ENCODE measurements at places on chromosomes 13 and 19.

GRCh38 chr13:79307433-79307861 lies 98.6 kb downstream of the RBM26 start:
- no peak for DNase-seq

GRCh38 chr19:8610041-8610935 lies at the start of gene ADAMTS10:
Gene ADAMTS10, minus strand, starts transcription at chr19:8610715. Its CDS starts 5,005 bp downstream, at chr19:8605710.
- peak; percentile 50 for DNase-seq

GRCh38 chr19:53908935-53909415 lies at the start of gene CACNG7:
Gene CACNG7, plus strand, starts transcription at chr19:53909278. Its CDS starts 3,554 bp downstream, at chr19:53912832.
- DNase-seq: no peak

- no peak for DNase-seq
These were observed at the start of gene ZNF560 for GRCh38 chr19:9498183-9498902. Gene ZNF560, minus strand, starts transcription at chr19:9498616. Its CDS starts 23,303 bp downstream, at chr19:9475313.

DNA sequence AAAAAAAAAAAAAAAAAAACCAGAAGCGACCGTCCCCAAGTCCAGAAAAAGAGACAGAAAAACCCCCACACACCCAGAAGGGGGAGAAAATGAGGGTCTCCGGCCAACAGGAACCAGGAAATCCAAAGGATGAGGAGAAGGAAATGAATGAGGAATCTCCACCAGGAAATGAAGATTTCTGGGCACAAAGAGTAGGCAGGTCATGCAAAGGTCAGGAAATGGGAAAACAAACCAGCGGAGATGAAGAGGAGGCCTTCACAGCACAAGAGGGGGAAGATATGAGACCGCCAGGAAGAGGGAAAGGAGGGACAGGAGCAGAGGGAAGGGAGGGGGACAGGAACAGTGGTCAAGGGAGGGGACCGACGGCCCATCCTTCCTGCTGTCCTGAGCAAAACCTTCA lies 5.8 kb downstream of the TEAD2 start:
- DNase-seq: no peak

- DNase-seq: peak; percentile 77
These were observed 3.6 kb upstream of the MYO1F start for GRCh38 chr19:8580710-8581281.

- DNase-seq: no peak
These were observed 19.1 kb upstream of the SPATA13 start for GRCh38 chr13:24141333-24141910.

DNA sequence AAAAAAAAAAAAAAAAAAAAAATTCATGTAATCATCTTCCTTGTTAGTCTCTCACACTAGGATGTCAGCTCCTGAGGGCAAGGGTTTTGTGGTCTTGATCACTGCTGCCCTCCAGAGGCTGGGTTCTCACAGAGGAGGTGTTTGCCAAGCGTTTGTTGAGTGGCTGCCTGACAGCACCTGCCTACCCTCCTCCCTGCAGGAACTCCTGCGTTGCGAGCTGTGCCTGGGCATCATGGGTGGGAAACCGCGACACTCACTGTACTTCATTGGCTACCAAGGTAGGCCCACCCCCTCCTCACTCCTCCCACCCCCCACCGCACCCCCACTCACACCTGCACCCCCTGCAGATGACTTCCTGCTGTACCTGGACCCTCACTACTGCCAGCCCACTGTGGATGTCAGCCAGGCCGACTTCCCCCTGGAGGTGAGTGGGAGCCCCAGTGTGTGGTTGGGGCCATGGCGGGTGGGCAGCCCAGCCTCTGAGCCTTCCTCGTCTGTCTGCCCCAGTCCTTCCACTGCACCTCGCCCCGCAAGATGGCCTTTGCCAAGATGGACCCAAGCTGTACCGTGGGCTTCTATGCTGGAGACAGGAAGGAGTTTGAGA lies 8.1 kb downstream of the ATG4D start:
- peak; percentile 48 for DNase-seq

- DNase-seq: no peak
These were observed 108.6 kb downstream of the LACC1 start for GRCh38 chr13:43988302-43988701.

DNA sequence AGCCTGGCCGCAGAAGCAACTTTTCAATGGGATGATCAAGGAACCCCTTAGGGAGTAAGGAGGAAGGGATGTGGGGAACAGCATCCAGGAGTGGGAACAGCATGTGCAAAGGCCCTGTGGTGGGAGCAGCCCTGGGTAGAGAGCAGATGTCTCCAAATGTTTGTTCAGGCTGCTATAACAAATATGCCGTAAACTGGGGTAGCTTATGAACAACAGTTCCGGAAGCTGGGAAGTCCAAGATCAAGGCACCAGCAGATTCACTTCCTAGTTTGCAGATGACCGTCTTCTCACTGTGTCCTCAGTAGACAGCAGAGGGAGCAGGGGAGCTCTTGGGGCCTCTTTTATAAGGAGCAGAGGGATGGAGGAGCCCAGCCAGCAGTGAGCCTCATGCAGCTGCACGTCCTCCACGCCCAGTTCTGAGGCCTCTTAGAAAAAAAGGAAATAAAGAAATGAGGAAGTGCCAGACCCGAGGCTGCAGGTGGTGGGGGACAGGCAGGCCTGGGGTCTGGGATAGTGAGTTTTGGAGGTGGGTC lies 4.2 kb upstream of the LRRC25 start:
- no peak for DNase-seq

DNA sequence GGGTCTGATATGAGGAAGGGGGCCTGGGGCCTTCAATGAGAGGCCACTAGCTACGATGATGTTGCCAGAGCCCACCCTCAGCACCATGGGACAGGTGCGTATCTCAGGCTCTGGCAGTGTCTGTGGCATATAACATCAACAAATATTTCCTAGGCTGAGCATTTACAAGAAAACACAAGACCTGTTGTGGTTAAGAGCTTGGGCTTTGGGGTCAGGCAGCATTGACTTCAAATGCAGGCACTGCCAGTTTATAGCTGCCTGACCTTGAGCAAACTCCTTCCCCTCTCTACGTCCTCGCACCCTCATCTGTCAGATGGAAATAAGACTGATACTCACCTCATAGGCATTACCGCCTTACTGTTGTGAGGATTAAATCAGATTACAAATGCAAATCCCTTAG lies 156.0 kb downstream of the KATNAL1 start:
- DNase-seq: no peak

DNA sequence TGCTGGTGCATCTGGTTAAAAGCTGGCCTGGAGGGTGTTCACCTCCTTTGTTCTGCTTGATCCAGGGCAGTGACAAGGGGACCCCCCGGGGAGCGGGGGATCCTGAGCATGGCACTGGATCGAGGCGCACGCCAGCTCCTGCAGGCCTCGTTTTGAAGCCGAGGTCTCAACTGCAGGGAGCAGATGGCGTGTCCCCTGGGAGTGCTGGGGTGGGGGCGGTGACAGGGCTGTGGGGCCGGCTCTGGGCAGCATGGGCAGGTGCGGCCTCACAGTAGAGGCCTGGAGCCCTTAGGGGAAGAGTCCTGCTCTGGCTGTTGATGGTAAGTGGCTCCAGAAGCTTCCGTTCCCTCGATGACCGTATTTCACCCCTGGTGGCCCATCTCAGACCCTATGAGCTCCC lies 51.8 kb downstream of the CRTC1 start:
- DNase-seq: no peak

DNA sequence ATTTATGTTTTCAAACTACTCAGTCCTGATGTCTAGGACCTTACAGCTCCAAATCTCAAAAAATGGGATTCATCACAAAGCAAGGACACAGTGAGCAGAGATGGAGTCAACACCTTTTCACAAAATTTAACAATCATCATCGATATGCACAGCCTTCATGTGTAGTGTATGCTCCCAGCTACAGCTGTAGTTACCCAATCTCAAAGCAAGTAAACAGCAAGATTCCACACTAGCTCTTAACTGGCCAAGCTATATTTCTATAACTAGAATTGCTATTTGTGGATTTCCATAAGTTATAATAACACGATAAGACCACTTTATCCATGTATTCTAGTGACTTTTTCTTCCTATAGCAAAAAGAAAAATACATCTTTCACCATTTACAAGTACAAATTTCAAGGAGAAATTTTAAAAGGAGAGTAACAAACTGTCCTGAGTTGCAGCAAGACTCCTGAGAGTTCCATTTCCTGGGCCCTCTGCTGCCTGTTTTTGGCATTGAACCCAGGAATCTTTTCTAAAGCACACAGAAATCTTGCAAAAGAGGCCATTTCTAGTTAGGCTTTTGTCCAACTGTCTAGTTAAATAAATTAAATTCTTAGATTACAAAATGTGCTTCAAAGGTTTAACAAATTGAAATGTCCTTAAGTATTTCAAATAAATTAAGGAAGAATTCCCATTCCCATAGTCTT lies 460.6 kb downstream of the FGF14 start:
- DNase-seq: no peak

DNA sequence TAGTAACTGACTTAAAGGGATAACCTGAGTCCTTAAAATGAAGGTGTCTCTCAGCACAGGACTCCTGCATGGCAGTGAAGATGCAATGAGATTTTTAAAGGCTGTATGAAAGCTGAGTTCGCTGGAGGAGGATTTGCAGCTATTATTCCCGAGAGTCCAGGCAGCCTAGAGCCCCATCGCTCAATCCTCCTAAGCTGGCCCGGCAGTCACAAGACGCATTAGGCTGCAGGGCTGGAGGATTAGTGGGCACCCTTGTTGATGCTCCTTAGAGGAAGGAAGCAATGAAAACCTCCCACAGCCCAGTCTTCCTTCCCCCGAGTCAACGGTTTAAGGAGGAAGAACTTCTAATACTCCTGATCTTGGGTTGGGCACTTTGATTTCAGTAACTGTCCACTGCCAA lies 239.5 kb downstream of the EFNB2 start:
- no peak for DNase-seq

- no peak for DNase-seq
These were observed 3.5 kb downstream of the CEACAM4 start for GRCh38 chr19:41623360-41623759.

GRCh38 chr13:33639158-33639557 lies 178.8 kb upstream of the RFC3 start:
- no peak for DNase-seq

- DNase-seq: no peak
These were observed 2.3 kb upstream of the LGALS7B start for GRCh38 chr19:38786572-38787265.

DNA sequence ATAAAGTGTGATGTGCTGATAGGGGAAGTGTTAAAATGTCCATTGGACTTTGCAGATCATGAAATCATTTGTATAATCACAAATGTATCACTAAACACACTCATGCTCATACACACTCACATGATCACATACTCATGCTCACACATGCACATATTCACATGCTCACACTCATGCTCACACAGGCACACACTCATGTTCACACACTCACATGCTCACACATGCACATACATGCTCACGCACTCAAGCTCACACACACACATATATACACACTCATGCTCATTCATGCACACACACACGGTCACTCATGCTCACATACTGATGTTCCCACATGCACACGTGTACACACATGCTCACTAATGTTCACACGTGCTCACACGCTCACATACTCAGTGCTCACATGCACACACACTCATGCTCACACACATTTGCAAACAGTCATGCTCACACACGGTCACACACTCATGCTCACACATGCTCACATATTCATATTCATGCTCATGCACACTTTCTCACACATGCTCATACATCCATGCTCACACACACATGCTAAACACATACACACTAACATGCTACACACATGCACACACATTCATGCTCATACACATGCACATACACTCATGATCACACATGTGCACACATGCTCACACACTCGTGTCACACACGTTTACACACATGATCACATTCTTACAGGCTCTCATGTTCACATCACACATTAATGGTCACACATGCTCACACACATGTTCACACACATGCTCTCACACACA lies 116.7 kb upstream of the GJB6 start:
- DNase-seq: no peak

- no peak for DNase-seq
These were observed 50.9 kb upstream of the TPM4 start for GRCh38 chr19:16025108-16026101.

DNA sequence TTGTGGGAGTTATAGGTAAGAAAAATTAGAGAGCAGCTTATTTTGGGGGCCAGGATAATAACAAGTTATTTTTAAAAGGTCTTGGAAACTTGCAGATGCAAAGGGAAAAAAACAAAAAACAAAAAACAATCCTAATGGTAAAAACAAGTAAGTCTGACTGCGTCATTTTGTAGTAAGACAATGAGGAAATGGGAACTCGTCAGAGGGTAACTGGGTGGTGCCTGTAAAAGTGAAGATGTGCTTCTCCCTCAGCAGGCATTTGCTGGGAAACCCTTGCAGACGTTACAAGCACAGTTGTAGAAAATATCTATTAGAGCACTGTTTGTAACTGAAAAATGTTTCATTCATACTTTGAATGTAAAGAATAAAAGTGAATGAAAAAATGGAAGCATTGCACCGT lies 2.2 kb upstream of the TNFSF13B start:
- no peak for DNase-seq

GRCh38 chr13:113663934-113664333 lies 3.1 kb upstream of the GRK1 start:
- DNase-seq: no peak

GRCh38 chr19:3398900-3399278 lies 32.5 kb downstream of the NFIC start:
- DNase-seq: no peak

- no peak for DNase-seq
These were observed 44.3 kb downstream of the SHISA2 start for GRCh38 chr13:26007261-26008125.

GRCh38 chr19:51489113-51489512 lies 10.8 kb downstream of the CEACAM18 start:
- no peak for DNase-seq

GRCh38 chr13:24827799-24828198 lies 63.8 kb downstream of the RNF17 start:
- DNase-seq: no peak

DNA sequence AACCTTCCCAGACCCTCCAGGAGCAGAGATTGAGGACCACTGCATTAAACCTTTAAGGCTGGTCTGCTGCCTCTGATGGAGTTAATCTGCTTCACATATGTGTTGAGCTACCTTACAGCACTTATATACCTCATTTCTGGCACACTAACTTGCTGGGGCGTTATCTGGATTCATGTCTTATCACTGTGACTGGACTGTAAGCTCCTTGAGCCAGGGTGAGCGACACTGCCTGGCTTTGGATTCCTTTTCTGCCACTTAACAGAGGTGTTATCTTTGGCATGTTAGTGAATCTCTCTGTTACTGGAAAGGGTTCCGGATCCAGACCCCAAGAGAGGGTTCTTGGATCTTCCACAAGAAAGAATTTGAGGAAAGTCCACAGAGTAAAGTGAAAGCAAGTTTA lies 69.8 kb upstream of the RGCC start:
- no peak for DNase-seq

- DNase-seq: no peak
These were observed 643.1 kb upstream of the ARGLU1 start for GRCh38 chr13:107211073-107211472.

GRCh38 chr13:93690139-93690538 lies 463.5 kb downstream of the GPC6 start:
- peak; percentile 1 for DNase-seq

DNA sequence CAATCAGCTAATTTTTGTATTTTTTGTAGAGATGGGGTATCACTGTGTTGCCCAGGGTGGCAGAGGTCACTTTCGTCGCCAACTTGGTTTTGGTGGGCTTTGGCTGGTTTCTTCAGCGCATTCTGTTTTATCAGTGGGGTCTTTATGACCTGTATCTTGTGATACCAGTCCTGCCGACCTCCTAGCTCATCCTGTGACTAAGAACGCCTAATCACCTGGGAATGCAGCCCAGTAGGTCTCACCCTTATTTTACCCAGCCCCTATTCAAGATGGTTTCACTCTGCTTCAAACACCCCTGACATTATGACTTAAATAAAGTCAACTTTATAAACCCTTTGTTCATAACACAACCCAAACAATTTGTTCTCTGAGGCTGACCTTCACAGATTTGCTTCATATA lies 3.0 kb upstream of the ZNF878 start:
- no peak for DNase-seq

- DNase-seq: no peak
These were observed 3.6 kb downstream of the ACTN4 start for GRCh38 chr19:38650911-38651584.
